ENCODE measurements at places on chromosomes 2 and 18.

DNA sequence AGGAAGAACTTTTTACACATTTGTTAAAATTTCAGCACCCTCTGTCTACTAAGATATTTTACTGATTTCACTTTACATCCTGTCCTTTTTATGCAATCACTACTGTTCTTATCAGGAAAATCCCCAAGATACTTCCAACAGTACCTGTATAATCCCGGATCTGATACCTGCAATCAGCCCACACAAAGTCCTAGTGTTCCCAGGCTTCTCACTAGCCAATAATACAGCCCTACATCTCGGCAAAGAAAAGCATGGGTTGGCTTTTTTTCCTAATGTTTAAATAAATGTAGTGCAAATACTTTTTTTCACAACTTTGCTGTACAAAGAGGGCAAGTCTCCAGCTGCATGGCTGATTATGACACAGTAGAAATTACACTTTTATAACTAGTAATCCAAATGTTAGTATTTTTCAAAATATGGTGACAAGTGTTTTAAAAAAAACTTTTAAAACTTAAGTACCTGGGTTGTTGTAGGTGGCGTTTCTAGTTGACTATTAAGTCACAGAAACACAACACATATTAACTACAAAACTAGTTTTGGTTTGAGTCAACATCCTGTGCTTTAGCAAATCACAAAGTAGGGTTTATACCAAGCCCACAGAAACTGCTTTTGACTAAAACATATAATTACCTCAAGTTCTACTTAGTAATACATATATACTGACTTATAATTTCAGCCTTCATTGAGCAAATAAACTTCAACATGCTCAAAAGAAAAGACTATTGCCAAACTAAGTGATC, 19.5 kb downstream of the CNOT11 start:
- no peak for DNase-seq

GRCh38 chr2:99648178-99648844, 158.5 kb upstream of the REV1 start:
- DNase-seq = no peak

DNA sequence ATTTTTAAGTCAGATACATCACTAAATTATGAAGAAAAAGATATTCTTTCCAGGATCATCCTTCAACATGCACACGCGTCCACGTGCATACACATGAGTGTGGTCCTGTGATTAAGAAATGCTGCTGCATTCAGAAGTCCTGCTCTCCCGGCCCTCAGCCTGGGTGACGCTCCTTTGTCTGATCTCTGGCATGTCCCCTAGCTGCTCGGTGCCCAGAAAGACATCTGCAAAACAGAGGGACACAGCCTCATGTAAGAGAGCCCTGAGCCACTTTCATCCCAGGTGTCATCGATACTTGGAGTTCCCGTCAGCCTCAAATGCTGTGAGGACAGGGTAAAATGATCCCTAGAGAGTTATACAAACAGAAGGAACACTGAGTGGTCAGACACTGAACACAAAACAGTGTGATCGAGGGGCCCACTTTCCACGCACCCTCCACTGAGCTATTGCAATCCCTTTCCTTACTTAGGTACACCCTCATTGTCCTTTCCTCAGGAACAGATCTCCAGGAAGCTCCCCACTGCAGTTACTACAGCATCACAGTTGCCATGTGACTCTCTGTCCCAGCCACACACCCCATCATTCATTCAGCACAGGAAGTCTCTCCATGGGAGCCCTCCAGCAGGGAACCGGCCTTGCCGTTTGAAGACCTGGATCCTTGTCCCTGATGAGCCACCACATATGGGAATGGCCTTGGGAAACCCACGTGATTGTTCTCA, 32.1 kb downstream of the CRACDL start:
- DNase-seq = no peak

- no peak for DNase-seq
Measured at GRCh38 chr2:173493874-173494273, 139.2 kb downstream of the CDCA7 start.

- no peak for DNase-seq
Measured at GRCh38 chr18:62939433-62939832, 224.1 kb downstream of the PHLPP1 start.

- no peak for DNase-seq
Measured at GRCh38 chr18:63476668-63477067, at the start of gene SERPINB5. SERPINB5 (plus strand) TSS chr18:63476958; CDS start chr18:63484429, 7,471 bp downstream.

DNA sequence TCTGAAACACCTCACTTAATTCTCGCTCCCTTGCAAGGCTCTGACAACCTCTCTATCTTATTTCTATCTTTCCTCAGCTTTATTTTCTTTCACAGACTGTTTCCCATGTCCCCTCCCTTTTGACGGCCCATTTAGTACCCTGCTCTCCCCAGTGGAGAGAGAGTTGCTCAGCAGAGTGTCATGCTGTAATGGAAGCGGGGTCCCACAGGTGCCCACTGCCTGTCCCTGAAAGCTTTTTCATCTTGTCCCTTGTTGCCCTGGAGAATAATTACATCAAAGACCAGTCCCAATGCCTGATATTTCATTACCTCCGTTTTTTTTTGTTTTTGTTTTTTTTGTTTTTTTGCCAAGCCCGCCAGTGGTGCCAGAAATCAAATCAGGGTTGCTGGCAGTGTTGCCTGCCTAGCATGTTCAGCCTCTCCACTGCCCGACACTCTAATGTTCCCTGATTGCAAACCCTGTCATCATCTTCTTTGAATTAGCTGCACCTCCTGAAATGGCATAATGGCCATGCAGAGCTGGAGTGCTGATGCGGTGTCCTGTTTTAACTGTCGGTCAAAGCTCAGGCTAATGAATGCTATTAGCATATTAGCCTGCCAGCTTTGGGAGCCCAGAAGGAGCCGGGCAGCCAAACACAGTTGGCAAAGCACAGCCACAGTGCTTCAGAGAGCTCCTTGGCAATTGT, 71.2 kb upstream of the CAVIN2 start:
- no peak for DNase-seq

GRCh38 chr2:174774886-174775285, 10.6 kb upstream of the CHRNA1 start:
- DNase-seq = no peak

- no peak for DNase-seq
Measured at GRCh38 chr2:121102941-121103340, 182.1 kb downstream of the TFCP2L1 start.

- no peak for DNase-seq
Measured at GRCh38 chr2:237012004-237012403, 73.7 kb upstream of the COPS8 start.

DNA sequence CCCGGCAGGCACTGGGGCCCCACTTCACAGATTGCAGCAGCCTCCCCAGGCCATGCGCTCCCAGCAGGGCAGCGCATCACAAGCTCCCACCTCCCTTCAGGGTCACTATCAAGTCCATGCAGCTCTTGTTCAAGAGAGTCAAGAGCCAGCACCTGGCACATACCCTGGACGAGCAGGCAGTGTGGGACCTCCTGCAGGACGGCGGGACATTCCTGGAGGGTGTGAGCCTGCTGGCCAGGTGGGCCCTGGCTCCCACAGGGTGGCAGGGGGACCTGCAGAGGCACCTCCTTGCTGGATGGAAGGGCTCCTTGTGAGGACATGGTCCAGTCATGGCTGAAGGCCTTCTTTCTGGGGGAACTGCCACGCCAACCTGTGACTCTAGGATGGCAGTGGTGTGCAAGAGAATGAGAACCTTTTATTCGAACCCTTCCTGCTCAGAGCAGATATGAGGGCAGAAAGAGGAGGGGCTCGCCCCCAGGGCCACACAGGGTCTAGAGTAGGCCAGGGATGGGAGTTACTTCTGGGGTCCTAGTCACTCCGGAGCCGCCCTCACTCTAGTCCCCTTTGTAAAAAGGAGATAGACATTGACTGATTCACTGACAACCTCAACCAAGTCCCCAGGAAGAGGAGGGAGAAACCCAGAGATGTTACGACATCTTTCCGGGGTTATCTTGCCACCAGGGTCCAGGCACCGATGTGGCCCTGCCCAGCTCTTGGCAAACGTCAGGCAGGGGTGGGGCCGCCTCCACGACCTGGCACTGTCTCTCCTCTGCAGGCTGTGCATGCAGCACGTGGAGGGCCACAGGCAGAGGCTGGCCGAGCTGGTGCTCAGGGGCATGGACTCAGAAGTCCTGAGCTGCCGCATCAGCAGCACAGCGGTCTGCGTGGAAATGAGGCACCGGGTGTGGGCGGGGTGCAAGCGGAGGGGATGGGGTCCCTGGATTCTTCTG, 31.3 kb downstream of the HJURP start:
- DNase-seq = no peak

DNA sequence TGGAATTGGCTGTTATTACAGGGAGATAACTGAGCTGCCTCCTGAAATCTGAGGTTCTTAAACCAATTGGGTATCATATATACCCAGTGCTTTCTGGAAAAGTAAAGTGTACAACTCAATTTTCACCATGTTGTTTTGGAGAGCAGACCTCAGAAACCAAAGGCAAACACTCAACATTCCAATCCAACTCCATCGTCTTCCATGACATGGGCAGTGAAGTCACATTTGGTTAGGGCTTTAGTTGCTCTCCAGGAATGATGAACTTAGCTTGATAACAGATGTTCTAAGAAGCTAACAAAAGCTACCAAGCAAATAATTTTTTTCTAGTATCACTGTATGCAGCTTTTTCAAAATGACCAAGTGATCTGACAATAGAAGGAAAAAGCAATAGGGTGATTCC, 107.0 kb upstream of the SLC35G4 start:
- no peak for DNase-seq

GRCh38 chr2:68769586-68770270, 35.1 kb downstream of the ARHGAP25 start:
- no peak for DNase-seq

DNA sequence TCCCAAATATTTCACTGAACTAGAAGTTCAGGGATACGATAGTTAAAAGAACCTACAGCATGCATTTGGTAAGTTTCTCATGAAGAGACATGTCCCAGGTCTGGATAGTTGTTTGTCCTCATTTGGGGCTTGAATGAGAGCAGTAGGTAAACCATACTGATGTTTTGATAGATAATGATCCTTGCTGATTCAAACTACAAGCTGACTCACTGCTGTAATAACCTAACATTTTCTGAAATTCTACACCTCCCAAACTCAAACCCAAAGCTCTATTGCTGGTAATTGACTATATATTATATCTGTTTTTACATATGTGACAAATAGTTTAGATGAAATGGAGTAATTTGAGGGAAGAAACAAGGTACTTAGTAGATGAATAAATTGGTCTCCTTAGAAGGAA, 154.1 kb upstream of the BOD1L2 start:
- DNase-seq = no peak

- DNase-seq = no peak
Measured at GRCh38 chr2:60504049-60504448, 49.4 kb downstream of the BCL11A start.

- no peak for DNase-seq
Measured at GRCh38 chr2:240857039-240858008, 11.3 kb upstream of the AGXT start.

GRCh38 chr2:191783416-191783815, 63.5 kb downstream of the CAVIN2 start:
- DNase-seq = no peak

- no peak for DNase-seq
Measured at GRCh38 chr2:237132799-237133198, 47.1 kb downstream of the COPS8 start.

DNA sequence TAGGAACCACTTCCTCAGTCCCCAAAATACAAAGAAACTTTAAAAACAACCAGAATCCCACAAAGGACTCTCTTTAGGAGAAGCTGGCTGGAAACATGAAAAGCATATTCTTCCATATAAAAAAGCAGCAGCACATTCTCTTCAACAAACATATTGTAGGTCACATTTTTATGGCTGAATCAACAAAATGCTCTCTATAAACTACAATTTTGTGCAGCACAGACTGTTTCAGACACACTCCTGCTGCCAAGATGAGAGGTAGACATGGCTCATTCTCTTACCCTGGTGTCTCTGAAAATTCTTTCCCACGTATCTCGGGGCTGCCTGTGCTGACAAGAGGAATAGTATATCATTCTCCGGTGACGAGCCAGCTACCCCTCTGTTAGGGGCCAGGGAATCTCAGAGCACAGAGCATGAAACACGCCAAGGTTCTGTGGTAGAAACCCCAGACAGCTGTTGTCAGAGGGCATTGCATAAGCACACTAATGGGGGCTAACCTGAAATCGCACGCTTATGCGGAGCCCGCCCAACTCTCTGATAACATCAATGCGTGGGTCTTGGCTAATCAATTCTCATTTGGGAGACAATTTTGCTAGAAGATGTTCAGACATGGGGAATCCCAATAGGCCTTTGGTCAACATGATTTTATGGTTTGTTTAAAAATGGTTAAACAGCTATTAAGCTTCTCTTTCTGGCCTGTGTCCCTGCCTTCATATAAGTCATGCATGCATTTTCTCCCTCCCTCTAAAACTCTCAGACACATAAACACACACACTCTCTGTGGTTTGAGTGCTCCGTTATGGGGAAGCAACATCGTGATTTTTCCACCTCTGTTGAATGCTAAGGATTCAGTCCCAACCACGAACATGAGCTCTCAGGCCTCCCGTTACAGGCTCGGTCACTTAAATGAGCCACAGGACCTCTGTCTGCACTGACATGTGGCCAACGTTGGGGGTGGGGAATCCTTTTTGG, 177.5 kb downstream of the INO80D start:
- no peak for DNase-seq

DNA sequence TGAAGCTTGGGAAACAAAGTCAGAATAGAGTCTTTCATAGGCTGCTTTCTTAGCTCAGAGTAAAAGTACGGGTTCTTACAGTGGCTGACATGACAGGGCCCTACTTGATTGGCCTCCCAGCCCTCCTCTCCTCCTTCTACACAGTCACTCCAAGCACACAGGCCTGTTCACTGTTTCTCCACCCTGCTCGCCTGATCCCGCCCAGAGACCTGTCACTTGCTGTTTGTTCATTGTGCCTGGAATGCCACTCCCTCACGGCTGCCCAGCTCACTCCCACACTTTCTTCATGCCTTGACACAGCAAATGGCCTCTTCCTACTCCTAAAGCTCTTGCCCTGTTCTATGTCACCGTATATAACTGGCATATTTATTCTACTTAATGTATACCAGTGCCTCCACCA, 104.8 kb downstream of the MAP4K4 start:
- DNase-seq = no peak

DNA sequence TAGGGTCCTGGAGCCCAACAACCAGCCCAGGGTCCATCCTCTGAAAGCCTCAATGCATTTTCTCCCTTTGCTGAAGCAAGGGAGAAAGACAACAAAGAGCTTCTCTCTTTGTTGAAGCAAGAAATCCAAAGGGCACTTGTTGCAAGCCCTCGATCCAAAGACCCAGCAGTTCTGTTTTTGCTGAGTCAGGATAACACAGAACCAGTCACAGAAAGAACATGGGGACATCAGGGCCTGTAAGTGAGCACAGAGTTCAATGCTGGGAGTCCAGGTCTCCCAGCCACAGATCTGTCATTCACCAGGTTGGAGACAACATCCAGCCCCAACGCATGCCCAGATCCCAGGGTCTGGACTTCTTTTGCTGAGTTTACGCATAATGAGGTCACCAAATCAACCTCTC, 315.8 kb upstream of the KLHL29 start:
- DNase-seq = no peak
